ENCODE measurements at places on chromosomes 7 and 10.

DNA sequence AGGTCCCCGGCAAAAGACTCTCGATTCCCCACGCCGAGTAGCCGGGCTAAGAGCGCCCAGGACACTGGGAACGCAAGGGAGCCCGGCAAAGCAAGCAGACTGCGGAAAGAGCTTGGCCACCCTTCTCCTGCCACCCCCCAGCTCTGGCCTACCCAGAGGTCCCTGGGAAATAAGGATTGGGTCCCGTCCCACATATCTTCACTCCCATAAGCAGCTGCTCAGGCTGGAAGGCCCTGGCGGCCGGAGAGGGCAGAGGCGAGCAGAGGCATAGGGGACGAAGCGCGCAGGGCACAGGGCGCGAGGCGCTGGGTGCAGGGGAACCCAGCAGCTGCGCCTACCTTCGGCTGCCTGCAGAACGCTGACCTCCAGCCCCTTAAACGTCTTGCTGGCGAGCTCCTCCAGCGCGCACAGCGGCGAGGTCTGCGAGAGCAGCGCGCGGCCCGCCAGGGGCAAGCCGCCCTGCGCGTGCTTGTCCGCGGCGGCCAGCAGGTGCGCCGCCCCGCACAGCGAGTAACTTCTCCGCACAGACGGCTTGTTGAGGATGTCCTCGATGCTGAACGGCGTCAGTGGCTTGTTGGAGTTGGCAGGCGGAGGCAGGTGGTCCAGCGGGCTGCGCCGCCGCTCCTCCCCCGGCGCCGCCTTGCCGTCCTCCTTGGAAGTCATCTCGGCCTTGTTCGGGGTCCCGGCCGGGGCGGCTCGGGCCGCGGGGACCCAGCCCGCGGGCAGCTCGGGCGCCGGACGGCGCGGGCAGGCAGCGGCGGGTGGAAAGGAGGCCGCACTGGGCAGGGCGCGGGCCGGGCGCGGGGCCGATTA lies 904 bp downstream of the LBX1 start:
- DNase-seq, result no peak

DNA sequence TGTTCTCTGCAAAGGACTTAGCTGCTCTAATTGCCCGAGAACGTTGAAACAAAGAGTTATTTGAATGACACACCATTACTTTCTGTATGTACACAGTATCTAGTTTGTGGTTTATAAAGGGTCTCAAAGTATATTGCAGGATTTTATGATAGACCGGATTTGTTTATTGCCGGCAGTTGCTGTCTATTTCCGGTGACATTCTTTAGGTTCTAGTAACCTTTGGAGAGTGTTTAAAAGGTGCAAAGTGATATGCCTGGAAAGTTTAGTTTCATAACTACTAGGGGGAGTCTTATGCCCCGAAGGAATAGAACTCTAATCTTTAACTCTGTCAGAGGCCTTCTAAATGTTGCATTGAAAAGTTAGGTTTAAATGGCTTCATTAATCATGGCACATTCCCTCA lies 63.8 kb downstream of the PAPSS2 start:
- DNase-seq, result no peak

- DNase-seq, result no peak
Measured at GRCh38 chr10:89805599-89806013, 104.2 kb downstream of the KIF20B start.

- no peak for DNase-seq
Measured at GRCh38 chr7:14495633-14496032, 406.9 kb downstream of the DGKB start.

GRCh38 chr7:99949645-99950228 lies 20.3 kb upstream of the GJC3 start:
- DNase-seq, result no peak

DNA sequence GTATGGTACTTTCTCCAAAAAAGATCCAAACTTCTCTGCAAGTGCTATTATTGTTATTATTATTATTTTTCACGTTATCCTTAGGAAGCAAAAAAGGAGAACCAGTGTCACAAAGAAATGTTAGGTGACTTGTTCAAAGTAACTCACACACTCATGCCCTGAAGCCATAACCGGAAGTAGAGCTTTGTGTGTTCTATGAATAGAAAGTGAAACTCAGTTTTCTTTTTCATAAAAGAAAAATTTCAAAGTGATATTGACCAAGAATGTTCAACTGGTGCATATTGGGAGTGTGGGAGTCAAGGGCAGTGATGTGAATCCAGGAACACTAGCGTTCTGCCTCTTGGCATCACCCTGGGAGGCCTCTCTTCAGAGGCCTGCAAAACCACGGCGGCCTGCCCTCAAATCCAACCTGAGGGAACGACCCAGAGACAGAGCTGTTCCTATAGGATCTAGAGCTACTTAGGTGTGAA lies 106.1 kb downstream of the PRKCQ start:
- DNase-seq, result no peak

- DNase-seq, result no peak
Measured at GRCh38 chr10:127069436-127069835, 127.0 kb downstream of the INSYN2A start.

GRCh38 chr10:63698787-63699150 lies 177.6 kb downstream of the REEP3 start:
- DNase-seq, result no peak

- DNase-seq, result no peak
Measured at GRCh38 chr7:74217455-74218342, 7.9 kb downstream of the LAT2 start.

GRCh38 chr10:3034616-3035015 lies 32.7 kb upstream of the PFKP start:
- DNase-seq, result no peak

DNA sequence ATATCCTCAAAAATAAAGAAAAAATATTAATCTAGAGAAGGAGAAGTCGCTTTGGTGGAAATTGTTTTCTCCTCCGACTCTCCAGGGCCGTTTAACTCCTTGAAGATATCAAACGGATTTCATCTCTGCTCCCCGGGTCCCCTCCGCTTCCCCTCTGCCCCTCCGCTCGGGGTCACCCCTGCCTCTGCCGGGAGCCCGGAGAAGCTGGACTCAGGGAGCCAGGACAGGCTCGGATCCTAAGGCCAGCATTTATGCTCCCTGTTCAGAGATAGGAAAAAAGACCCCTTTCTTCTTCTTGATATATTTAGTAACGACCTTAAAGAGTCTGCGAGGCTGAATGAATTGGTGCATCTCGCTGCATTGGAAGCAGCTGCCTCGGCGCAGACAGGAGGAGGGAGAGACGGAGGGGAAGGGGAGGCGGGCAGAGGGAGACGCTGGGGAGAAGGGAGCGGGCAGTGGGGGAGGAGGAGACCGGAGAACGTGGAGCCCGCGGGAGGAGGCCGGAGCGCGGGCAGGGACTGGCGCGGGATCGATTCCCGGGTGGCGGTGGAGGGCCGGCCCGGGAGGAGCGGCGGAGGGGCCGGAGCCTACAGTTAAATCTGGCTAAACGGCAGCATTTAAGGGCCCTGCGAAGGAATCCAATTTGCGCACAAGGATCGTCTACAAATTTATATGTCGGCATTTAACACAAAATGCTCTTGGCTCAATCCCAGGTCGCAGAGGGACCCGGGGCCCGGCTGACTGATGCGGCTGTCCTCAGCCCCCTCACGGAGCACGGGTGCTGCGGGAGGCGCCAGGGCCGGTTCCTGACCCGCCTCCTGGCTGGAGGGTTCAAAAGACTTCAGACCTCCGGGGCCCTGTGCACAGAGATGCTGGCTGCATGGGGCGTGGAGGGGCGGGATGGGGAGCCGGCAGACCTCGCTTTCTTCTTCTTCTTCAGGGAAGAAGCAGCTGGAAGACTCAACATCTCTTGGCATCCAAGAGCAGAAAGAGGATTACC lies 55.6 kb downstream of the CRTAC1 start:
- DNase-seq, result no peak

DNA sequence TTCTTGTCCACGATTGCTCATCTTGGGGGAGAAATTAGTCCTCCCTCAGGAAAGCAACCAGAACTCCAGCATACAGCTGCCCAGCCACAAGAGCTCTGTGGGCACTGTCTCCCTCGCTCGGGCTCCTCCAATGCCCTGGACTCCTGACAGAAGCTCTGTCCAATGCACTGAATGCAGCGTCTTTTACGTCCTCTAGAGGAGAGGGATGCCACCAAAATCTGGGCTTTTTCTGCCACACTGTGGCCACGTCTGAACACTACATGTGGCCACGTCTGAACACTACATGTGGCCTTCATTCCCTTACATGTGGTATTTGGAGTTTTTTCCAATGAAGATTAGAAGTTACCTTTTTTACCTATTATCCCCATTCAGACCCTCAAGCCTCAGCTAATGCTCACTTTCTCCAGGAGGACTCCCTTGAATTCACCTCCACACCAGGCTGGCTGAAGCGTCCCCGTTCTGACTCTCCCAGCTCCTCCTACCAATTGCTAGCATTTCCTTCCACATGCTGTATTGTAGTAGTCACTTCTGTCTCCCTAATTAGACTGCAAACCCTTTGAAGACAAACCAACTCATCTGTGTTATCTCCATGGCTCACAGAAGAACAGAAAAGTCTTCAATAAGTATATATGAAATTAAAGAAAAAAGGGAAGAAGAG lies 134.3 kb upstream of the PDE1C start:
- peak; percentile 98 for DNase-seq

- no peak for DNase-seq
Measured at GRCh38 chr7:112410092-112410491, 40.2 kb upstream of the IFRD1 start.

- peak; percentile 81 for DNase-seq
Measured at GRCh38 chr10:18868919-18869318, 179.7 kb upstream of the MALRD1 start.

DNA sequence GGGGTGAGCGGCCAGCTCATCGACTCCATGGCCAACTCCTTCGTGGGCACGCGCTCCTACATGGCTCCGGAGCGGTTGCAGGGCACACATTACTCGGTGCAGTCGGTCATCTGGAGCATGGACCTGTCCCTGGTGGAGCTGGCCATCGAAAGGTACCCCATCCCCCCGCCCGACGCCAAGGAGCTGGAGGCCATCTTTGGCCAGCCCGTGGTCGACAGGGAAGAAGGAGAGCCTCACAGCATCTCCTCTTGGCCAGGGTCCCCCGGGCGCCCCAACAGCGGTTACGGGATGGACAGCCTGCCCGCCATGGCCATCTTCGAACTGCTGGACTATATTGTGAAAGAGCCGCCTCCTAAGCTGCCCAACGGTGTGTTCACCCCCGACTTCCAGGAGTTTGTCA lies 17.4 kb upstream of the TSPAN33 start:
- no peak for DNase-seq

DNA sequence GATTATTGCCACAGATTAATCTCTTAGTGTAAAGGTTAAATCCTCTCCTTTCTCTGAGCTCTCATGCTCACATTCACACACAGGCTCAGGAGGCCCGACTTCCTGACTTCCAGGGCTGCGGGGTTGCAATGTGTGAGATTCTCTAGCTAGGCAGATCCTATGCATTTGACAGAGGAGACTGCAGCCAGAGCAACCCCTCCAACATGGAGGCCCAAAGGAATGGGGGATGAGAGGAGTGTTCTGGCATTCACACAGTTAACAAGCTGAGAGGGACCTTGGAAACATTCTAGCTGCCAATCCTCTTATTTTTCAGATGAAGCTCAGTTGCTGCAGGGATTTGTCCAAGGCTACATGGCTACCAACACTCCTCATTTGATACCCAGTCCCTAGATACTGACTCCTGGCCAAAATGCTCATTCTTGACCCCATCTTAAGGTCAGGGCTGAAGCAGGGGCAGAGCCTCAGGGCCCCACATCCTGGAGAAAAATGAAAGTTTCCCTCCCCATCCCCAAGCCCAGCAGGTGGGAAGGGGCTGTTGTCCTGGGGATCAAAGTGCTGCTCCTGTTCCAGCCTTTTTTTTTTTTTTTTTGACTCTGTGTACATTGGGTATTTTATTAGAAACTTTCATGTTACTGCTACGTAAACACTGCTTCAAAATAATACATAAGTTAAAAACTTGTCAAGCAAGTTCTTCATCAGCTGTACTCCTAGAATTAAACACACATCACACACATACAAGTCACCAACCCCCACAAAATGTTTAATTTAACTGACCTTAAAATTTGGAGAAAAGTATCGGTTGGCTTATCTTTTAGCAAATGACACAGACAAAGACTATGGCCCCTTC lies 325.6 kb downstream of the PLXNA4 start:
- no peak for DNase-seq

- DNase-seq, result no peak
Measured at GRCh38 chr10:113322843-113323242, 230.0 kb upstream of the HABP2 start.

DNA sequence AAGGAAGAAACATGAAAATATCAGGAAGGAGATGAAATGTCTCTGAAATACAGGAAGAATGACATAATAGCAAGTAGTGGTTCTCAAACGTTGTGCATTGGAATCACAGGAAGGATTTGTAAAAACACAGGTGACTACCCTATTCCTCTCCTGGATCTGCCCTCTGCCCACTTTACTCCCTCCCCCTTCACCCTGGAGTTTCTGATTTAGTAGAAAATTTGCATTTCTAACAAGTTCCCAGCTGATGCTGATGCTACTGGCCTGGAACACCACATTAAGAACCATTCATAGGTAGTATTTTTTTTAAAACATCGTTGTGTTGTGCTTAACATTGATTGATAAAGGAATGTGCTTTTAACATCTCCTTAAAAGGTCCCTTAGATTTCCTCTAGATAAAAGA lies 130.9 kb downstream of the PHF14 start:
- DNase-seq, result no peak

- DNase-seq, result no peak
Measured at GRCh38 chr7:22138106-22138505, 192.4 kb upstream of the CDCA7L start.

GRCh38 chr7:4745265-4745919 lies 30.0 kb upstream of the AP5Z1 start:
- no peak for DNase-seq

- DNase-seq, result no peak
Measured at GRCh38 chr10:11646450-11646849, 35.0 kb upstream of the USP6NL start.

DNA sequence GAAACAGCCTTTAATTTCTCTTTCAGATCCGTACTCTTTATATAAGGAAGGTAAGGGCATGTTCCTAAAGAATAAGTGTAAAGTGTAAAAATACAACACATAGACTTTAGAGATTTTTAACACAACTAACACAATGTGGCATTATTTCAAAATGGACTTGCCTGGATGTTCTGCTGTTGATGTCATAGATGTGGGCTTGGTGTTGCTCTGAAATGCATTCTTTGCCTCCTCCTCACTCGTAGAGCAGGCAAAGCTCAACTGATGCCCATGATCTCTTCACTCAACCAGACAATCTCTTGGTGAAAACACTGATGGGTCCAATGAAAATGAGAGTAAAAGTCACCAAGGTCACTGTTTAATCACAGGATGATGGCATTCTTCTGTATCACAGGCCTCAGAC lies 174.2 kb upstream of the TCERG1L start:
- no peak for DNase-seq

- DNase-seq, result peak; percentile 39
Measured at GRCh38 chr7:32476816-32477648, 13.1 kb downstream of the LSM5 start.

DNA sequence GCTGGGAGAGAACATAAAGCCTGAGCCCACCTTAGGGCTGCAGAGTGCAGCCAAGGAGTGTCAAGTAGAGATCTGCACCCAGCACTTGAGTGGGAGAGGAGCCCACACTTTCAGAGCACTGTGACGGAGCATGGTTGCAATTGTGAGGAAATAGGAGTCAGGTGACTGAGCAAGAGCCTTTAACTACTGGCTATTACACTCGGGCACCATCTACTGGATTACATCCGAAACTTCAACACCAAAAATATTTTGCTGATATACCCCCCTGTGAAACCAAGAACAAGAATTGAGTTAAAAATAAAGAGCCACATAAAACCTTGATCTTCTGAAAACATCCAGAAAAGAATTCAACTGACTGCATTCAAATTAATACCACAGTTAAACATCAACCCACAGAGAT lies 657.9 kb downstream of the NXPH1 start:
- no peak for DNase-seq

All from NCI-H226 (cell line).